Bladder microvascular endothelial cell (primary cell): ENCODE measurements at places on chromosomes 5 and 9. TPM values are rescaled to one million over a fixed set of nuclear protein-coding genes. Genes with fewer than 3 reads are reported as not detected.

TAL2 gene
- not detected in 2 replicates for total RNA-seq

CORO2A gene
- 0.76 and 2.6 TPM in 2 replicates for total RNA-seq

CDKN2B gene
- 3.1 and 4.1 TPM in 2 replicates for total RNA-seq

IL9 gene
- total RNA-seq: not detected in 2 replicates

MYORG gene
- total RNA-seq: 3.9 and 6.5 TPM in 2 replicates

SKP2 gene
- total RNA-seq: 19.4 and 22.9 TPM in 2 replicates

ARRDC3 gene
- 75.6 and 75.9 TPM in 2 replicates for total RNA-seq

ADAMTS2 gene
- 0.88 and 2.6 TPM in 2 replicates for total RNA-seq

SEMA6A gene
- 6.6 and 10.5 TPM in 2 replicates for total RNA-seq

OR1J2 gene
- 0.13 TPM in 1 of 2 replicates, not detected in the other for total RNA-seq

RRAGA gene
- 35.6 and 48.1 TPM in 2 replicates for total RNA-seq

SPATA31C1 gene
- total RNA-seq: not detected in 2 replicates

KCNN2 gene
- total RNA-seq: 2.4 and 6.3 TPM in 2 replicates

LCN1 gene
- not detected in 2 replicates for total RNA-seq

FOXD4 gene
- total RNA-seq: under 0.01 and 0.25 TPM in 2 replicates

CCNI2 gene
- under 0.01 and 0.06 TPM in 2 replicates for total RNA-seq

GM2A gene
- total RNA-seq: 11.5 and 15.4 TPM in 2 replicates

ZNF618 gene
- 6.2 and 23.3 TPM in 2 replicates for total RNA-seq

OR1L8 gene
- 0.06 TPM in 1 of 2 replicates, not detected in the other for total RNA-seq

ABO gene
- total RNA-seq: 0.16 TPM in 1 of 2 replicates, not detected in the other

FAM163B gene
- not detected in 2 replicates for total RNA-seq

EDIL3 gene
- total RNA-seq: 0.65 and 1.0 TPM in 2 replicates

ECSCR gene
- 281 and 350 TPM in 2 replicates for total RNA-seq

PTPA gene
- 64.8 and 77.2 TPM in 2 replicates for total RNA-seq

PAX5 gene
- total RNA-seq: not detected in 2 replicates

OGN gene
- not detected in 2 replicates for total RNA-seq

PCDHGA8 gene
- total RNA-seq: 0.65 and 3.0 TPM in 2 replicates

PCDHGB2 gene
- 1.1 and 5.1 TPM in 2 replicates for total RNA-seq

BTNL8 gene
- total RNA-seq: not detected in 2 replicates

CCDC112 gene
- total RNA-seq: 4.0 and 5.0 TPM in 2 replicates

NTNG2 gene
- total RNA-seq: under 0.01 TPM in 1 of 2 replicates, not detected in the other

PDE8B gene
- not detected in 2 replicates for total RNA-seq

LAMC3 gene
- under 0.01 and 0.50 TPM in 2 replicates for total RNA-seq

FRMPD1 gene
- not detected in 2 replicates for total RNA-seq

INSYN2B gene
- total RNA-seq: 0.81 and 9.8 TPM in 2 replicates

TSLP gene
- under 0.01 and 0.06 TPM in 2 replicates for total RNA-seq

CARTPT gene
- not detected in 2 replicates for total RNA-seq

PRKAA1 gene
- total RNA-seq: 129 and 169 TPM in 2 replicates

PCDHA12 gene
- total RNA-seq: under 0.01 TPM in 1 of 2 replicates, not detected in the other

LIFR gene
- total RNA-seq: 50.7 and 66.2 TPM in 2 replicates
